Umbilical cord (tissue), 2 donors: ENCODE measurements at places on chromosomes 5 and 9.

GRCh38 chr5:151597749-151598148 is 6.6 kb upstream of the FAT2 start:
- DNase-seq = no peak

- peak; percentile 87 for DNase-seq
Measured at GRCh38 chr9:78544230-78544629, 247.3 kb downstream of the PSAT1 start.

- no peak for DNase-seq
Measured at GRCh38 chr5:168932400-168933189, 353.4 kb upstream of the PANK3 start.

GRCh38 chr5:14983666-14984441 is 112.3 kb upstream of the ANKH start:
- no peak for DNase-seq
